CD4-positive, alpha-beta T cell treated with Interleukin-1 beta for 1 hour (primary cell): ENCODE measurements at places on chromosomes 6 and 20.

- DNase-seq, result no peak
Observed at GRCh38 chr6:24401458-24401857, 1.3 kb upstream of the MRS2 start.

DNA sequence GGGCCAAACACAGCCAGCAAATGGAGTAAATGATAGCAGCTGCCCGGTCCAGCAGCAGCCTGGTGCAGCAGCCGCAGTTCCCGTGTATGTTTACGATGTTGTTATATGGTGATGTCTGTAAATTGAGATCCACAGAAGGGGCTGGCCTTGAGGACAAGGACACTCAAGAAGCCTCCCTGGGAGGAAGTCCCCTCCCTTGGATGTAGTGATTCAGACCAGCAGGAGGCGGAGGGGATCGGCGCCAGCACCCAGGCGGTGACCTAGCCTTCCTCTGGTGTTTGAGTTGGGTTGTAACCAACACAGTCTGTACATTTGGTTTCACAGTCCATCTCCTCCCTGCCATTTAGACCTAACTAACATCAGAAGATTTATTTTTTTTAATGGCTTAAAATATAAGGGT is 187.8 kb downstream of the SYNDIG1 start:
- no peak for DNase-seq

DNA sequence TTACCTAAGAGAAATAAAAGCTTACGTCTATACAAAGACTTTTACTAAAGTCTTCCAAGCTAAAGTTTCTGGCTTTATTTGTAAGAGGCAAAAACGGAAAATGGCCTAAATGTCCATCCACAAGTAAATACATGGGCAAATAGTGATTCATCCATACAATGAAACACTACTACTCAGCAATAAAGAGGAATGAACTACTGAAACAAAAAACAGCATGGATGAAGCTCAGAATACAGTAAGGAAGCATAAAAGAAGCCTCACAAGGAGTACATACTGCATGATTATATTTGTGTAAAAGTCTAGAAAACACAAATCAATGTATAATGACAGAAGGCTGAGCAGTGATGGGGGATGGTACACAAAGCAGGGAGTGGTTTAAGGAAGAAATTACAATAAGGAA is 84.7 kb downstream of the F13A1 start:
- DNase-seq, result no peak

DNA sequence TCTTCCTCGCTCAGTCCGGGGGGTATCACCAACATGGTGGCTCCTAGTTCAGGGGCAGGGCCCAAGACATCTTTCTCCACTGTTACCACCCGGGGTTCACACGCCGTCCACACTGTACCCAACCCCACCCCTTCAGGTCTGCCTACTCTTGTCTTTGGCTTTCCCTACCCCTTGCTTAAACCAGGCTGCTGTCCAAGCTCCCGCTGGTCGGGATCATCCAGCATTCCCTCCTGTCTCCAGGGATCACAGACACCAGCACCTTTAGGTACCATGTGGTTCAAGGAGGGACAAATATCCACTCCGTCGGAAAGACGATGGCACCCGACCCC is 395 bp downstream of the NELFE start:
- no peak for DNase-seq

DNA sequence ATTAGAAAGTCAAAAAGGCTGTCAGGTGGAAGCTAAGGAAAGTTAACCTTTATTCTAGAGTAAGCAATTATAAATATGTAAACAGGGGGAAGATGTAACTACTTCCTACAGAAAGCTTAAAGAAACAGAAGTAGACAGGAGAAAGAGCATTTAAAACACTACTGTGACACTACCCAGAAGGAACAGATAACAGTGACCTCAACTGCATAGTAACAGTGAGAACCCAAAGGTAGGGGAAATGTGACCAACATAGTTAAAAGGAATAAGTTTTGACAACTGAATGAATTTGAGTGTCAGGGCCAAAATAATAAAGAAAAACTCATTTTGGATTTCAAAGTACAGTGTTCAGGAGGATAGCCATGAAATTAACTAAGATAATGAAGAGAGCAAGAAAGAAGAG is 43.5 kb downstream of the IBTK start:
- no peak for DNase-seq

GRCh38 chr6:143727035-143727434 is 49.3 kb downstream of the PHACTR2 start:
- no peak for DNase-seq

DNA sequence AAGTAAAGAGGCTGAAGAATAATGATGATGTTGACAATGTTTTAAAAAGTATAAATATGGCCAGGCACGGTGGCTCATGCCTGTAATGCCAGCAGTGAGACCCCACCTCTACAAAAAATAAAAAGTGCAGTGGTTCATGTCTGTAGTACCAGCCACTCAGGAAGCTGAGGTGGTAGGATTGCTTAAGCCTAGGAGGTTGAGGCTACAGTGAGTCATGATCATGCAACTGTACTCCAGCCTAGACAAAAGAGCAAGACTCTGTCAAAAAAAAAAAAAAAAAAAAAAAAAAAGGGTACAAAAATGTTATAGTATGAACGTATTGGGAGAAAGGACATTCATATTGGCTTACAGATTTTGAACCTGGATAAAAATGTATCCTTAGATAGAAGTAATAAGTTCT is 543.1 kb upstream of the IRAK1BP1 start:
- DNase-seq, result no peak

- DNase-seq, result no peak
Observed at GRCh38 chr6:155455766-155456165, at the start of gene NOX3. Gene NOX3 (minus strand): TSS chr6:155455839. CDS start chr6:155455800, 39 bp downstream.

- DNase-seq, result no peak
Observed at GRCh38 chr6:63821442-63821841, 185.8 kb downstream of the PHF3 start.

- DNase-seq, result no peak
Observed at GRCh38 chr6:33547499-33547898, 32.6 kb downstream of the BAK1 start.

GRCh38 chr20:14561741-14562221 is 224.4 kb upstream of the FLRT3 start:
- DNase-seq, result no peak

DNA sequence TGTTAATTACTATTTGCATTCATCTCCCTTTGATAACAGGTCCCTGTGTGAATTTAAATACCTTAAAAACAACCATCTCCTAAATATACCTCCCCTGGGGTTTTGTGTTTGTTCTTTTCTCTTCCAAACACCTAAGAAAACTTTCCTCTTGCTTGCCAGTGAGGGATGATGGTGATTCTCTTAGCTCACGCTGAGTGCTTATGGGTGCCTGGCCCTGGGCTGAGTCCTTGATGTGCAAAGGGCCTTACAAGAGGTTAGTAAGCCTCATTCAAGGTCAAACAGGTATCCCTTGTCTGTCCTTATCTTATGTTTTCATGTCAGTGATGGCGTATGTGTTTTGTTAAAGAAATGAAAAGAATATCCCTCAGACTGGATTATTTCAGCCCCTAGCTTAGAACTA is 76.3 kb downstream of the SYCP2L start:
- no peak for DNase-seq

DNA sequence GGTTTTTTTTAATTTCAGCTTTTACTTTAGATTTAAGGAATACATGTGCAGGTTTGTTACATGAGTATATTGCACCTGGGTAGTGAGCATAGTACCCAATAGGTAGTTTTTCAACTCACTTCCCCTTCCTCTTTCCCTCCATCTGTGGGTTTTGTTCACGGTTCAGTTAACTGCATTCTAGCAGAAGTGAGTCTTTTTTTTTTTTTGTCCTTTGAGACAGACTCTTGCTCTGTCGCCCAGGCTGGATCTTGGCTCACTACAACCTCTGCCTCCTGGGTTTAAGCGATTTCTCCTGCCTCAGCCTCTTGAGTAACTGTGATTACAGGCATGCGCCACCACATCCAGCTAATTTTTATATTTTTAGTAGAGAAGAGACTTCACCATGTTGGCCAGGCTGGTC is 8.7 kb downstream of the UBR2 start:
- peak; percentile 11 for DNase-seq

DNA sequence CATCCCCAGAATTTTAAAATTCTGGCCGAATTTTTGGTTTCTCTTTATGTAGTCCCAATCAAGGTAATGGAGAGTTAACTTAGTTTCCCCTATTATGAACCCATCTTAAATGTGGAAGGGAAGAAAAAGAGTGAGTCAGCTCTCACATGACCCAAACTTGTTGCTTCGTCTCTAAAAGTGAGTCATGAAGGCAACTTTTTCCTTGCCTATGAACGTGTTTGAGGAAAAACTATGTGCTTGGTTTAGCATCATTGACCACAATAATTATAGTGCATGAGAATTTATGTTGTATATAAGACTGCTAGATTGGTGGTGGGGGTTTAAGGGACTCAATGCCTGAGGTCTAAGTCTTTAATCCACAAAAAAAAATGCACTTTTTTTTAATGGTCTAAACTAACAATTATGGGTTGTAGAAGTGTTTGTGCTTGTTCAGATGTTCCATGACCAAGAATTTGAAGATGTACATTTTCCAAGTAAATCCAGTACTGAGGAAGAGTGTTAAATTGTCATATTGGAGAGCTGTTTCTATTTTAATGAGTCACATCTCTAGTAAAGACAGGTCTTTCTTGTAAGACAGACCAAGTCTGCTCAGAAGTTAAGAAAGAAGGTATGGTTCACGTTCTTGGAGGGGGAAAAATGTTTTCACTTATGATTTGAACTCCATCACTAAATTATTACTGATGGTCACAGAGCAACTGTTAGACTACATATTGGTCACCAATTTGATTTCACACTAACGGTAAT is 409.9 kb upstream of the MARCKS start:
- DNase-seq, result peak; percentile 3

DNA sequence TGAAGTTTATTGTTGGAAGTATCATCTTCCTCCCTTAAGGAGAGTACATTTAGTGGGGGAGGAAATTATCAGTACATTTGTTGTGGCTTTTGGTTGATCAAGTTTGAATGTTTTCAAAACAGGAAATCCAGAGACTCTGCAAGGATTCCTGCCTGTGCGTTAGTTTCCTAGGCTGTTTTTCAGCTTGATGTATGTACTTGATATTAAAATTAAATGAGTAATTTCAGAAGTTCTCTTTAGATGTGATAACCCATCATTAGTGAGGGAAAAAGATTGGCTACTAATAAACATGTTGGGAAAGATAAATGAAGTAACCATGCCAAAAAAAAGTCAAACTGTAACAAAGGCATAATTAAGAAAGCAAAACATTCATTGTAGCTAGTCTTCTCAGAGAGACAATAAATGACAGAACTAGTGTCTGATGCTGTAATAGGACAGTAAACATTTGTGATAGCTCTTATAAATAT is 88.0 kb upstream of the TULP1 start:
- DNase-seq, result peak; percentile 30

DNA sequence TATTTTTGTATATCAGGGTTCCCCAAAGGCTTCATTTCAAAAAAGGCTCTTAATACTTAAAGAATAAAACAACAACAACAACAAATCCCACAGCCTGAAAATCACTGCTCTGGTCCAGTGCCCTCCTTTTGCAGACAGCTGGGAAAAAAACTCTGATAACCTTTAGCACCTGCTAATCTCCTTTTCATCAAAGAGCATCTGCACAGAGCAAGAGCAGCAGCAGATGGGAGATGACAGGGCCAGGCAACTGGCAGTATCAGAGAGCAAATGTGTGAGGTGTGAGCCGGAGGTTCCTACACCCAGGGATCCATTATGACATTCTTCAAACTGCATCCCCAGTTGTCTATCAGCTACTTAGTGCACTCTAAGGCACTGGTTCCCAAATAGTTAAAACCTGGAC is 25.7 kb downstream of the TTI1 start:
- DNase-seq, result no peak

DNA sequence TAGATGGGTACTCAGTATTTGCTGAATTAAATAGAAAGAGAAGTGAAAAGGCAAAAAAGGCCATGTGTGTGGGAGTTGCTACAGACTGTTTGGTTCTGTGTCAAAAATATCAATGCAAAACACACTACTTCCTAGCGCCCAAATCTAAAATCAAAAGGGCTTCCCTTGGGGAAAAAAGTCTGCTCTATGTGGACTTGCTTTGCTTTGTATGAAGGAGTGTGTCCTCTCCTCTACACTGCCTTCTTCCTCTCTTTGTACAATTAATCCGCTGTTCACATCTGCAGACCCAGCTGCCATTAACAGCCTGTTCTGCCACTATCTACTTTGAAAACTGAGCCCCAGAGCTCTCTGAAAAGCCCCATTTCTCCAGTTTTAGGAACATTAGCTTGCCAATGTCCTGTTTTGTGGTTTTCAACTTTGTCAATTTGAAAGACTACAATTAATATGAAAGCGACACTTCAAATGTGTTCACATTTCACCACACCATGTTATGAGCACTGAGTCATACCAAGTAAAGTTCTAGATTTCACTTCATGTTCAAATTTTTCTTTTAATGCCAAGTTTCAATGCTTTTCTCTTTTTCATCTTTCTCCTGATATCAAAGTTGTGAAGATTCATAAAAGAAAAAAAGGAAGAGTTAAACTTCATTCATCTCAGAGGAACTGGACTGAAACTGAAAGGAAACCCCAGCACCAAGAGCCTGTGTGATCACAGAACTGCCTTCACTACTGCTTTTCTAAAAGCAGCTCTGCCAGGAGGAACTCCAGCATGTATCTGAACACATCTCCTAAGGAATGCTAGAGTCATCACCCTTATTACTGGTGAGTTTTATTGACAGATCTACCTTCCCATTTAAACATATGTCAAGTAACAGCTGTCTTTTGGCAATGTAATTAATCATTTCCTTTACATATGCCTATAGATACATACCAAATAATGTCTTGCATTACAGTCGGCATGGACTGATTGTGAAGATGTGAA is 102.6 kb downstream of the KIF13A start:
- DNase-seq, result no peak

GRCh38 chr6:125197795-125198269 is 44.3 kb downstream of the TPD52L1 start:
- DNase-seq, result no peak

GRCh38 chr6:166684170-166684569 is 57.1 kb upstream of the RPS6KA2 start:
- DNase-seq, result no peak

GRCh38 chr20:8602389-8603116 is 466.3 kb upstream of the PLCB4 start:
- DNase-seq, result no peak

DNA sequence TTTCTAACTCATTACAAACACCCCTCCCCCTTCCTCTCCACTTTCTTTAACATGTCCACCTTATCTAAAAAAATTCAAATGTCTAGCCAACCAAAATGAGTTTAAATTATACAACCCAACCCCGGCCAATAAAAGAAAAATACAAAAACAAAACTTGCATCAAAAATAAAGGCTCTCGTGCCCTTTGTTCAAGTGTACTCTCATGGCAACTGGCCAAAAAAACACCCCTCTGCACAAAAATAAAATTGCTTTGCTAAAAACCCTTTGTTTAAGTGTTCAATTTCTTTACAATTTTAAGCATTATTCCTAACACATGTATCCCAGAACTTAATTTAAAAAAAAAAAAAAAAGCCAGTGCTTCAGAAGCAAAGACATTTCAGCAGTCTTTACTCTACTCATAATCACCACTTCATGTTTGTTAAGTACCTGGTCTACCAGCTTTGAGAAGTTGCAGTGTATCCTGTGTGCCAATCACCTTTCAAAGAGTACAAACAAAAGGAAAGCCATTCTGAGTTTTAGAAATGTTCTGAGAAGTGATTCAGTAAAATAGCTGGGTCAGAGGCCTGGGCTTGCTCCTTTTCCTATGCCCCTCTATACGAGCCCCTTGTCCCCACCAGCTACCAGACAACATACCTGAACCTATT is 87.5 kb downstream of the MDN1 start:
- DNase-seq, result no peak
